ENCODE measurements at places on chromosomes 16 and 17.

GRCh38 chr17:67912656-67913055, 83.6 kb downstream of the C17orf58 start:
- no peak for DNase-seq

GRCh38 chr17:81432941-81433340, 37.7 kb downstream of the BAHCC1 start:
- no peak for DNase-seq

- DNase-seq, result no peak
These were observed 363.9 kb upstream of the CDH5 start for GRCh38 chr16:66002601-66003000.

- peak; percentile 10 for DNase-seq
These were observed 47.8 kb upstream of the BCO1 start for GRCh38 chr16:81190667-81191066.

- DNase-seq, result peak; percentile 52
These were observed 1.5 kb upstream of the FBXL19 start for GRCh38 chr16:30921748-30922419.

DNA sequence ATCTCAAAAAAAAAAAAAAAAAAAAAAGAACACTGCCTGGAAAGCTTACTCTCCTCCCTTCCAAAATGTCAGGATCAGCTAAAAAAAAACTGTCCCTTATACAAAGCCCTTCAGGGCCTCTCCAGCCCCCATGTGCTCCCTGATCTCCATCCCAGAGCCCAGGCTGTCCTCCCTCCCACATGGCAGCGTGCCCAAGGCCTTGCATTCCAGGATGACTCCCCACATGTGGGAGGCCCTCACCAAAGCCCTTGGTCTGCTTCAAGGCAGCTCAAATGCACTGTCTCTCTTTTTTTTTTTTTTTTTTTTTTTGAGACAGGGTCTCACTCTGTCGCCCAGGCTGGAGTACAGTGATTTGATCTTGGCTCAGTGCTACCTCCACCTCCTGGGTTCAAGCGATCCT, 2.3 kb downstream of the FDXR start:
- DNase-seq, result peak; percentile 10

GRCh38 chr17:43020789-43021740, 1.1 kb downstream of the VAT1 start:
- DNase-seq, result peak; percentile 55

GRCh38 chr16:72598696-72599095, 426.7 kb upstream of the PMFBP1 start:
- DNase-seq, result no peak

DNA sequence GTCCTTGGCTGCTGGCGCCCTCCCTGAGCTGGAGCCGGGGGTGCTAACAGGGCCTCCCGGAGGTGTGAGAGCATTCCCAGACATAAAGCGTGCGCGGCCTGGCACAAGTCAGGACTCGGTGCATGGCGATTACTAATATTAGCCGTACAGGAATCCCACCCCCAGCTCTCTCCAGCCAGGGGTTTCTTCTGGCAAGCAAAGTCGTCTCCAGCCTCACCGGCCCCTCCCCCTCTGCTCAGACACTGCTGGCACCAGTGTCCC, 5.0 kb downstream of the CASKIN1 start:
- no peak for DNase-seq

DNA sequence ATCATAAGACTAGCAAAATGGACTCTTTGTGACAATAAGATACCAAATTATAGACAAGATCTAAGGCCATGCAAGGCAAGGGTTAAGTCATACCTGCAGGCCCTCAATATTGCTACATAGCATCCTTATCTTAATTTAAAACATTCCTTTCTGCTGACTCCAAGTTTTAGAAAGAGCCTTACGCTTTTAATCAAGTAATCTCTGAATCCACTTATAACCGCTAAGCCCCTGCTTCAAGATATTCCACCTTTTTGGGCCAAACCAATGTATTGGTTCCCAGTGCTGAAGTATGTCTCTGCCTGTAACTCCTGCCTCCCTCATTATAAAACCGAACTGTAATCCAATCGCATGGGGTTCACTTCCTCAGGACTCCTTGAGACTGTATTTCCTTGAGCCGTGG, 255.4 kb downstream of the PHKB start:
- no peak for DNase-seq

- DNase-seq, result no peak
These were observed 17.7 kb downstream of the ITGAL start for GRCh38 chr16:30490210-30490609.

DNA sequence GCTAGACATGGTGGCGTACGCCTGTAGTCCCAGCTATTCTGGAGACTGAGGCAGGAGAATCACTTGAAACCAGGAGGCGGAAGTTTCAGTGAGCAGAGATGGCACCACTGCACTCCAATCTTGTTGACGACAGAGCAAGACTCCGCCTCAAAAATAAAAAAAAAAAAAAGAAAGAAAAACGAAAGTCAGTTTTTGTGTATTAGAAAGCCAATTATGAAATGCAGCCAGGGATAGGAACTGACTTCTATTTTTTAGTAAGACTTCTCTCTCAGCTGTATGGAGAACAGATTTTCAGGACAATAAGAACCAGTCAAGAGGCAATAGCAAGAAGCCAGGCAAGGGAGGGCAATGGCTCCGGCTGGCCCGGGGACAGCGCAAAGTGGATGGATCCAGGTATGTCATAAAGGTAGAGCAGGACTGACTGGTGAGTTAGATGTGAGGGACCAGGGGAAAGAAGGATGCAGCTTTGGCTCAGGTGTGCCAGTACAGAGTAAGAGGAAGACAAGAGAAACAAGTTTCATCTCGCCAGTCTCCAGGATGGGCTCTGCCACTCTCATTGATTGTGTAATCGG, 12.5 kb upstream of the CCL1 start:
- DNase-seq, result no peak

DNA sequence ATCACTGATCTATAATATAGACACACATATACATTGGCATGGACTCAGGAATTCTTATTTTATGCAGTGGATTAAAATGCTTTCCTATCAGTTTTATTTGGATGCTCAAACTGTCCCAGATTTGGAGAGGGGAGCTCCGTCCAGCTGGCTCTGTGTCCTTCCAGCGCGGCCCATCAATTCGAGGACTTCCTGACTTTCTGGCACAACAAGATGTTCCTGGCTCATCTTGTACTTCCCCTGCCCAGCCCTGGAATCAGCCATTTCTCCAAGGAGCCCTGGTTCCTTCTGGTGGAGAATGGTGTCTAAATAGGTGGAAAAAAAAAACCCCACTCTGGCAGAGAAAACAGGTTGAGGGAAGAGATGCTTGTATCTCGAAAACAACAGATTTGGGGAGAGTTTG, 94.5 kb downstream of the CRISPLD2 start:
- no peak for DNase-seq

GRCh38 chr17:81401723-81402529, 6.7 kb downstream of the BAHCC1 start:
- no peak for DNase-seq

DNA sequence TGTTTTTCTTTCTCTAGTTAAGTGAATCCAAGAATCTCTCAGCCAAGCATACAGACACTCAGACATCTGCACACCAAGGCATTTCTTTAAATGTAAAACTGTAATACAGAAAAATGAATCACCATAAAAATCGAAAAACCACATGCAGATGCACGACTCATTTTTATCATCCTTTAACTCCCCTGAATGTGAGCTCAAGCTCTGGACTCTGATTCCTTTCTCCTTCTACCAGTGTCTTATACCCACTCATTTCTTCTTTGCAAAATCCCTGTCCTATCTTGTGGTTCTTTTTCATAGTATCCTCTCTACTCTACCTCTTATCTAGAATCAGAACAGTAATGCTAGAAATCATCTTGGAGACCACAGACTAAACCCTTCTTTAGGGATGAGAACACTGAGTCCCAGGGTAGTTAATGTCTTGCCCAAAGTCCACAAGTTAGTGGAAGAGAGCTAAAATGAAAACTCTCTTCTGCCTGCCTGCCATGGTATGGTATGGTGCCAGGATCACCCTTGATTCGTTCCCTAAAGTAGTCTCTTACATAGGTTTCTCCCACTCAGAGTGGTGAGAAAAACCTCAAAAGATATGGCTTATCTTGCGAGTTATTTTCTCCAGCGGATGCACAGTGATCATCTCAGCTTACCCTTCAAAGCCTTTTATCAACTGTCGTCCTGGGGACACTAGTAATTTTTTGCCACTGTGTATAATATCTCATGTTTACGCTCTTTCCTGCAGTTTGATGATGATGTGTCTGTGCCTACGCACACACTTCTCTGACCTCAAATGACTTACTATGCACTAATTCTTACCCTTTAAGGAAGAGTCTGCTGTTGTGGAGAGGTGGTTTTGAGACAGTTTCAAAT, 30.2 kb downstream of the BRD7 start:
- no peak for DNase-seq

GRCh38 chr17:44282264-44282663, 14.3 kb upstream of the SLC4A1 start:
- DNase-seq, result no peak

DNA sequence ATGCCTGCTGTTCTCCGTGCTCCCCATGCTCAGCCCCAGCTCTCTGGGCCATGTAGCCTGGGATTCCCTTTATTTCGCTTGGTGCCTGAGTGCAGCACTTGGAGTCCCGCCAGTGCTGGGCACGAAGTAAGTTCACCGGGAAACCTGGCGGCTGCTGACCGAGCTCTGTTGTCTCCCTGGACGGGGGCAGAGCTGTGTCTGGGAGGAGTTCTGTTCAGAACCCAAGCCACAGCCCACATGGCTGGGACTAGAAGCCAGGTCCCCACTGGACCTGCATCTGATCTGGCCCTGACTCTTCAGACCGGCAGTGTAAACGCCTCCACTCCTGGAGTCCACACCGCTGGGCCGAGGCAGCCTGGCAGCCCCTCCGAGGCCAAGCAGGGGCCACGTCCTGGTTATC, 37.5 kb upstream of the CIBAR2 start:
- DNase-seq, result no peak

DNA sequence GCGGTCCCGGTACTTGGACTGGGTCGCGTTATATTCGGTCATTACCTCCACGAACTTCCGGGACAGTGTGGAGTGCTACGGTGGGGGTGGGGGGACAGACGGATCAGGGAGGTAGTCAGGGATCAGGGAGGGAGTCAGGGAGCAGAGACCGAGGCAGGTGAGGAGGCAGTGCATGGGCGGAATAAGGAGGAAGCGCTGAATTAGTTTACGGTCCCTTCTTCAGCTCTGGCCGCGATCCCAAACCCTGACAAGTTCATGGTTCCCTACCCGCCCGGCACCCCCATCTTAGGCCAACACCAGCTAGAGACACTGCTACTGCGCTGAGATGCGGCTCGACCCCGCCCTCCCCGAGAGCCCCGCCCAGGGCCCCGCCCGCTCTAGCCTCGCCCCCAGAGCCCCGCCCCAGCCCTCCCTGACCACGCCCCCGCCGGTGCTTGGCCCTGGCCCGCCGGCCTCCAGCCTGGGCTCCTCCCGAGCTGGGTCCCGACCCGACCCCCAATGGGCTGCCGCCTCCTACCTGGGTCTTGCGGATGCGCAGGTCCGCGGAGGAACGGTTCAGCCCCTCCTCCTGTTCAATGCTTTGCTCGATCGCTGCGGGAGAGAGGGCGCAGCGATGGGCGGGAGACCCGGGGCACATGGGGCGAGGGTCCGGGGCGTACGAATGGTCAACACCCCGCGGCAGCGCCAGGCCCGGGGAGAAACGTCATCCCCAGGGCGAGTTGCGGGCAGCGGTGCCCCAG, 12.1 kb downstream of the HSD3B7 start:
- peak; percentile 70 for DNase-seq

DNA sequence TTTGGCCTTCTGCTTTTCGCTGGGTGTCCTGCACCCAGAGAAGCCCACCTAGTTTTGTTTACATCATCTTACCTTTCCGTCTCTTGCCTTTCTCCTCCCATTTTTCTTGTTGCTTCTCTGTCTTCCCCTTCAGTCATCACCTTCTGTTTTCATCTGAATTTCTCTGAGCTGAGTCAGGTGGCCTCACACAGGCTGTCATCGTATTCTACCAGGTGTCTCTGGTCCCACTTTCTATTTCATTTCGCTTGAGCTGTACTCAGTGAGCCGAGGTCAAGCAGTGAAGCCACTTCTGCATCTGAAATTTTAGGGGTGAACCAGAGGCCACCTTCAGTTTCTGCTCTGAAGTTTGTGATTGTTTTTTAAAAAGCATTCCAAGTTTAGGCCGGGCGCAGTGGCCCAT, 9.7 kb downstream of the CRAMP1 start:
- no peak for DNase-seq

GRCh38 chr16:70805380-70805779, 4.4 kb upstream of the VAC14 start:
- DNase-seq, result no peak

DNA sequence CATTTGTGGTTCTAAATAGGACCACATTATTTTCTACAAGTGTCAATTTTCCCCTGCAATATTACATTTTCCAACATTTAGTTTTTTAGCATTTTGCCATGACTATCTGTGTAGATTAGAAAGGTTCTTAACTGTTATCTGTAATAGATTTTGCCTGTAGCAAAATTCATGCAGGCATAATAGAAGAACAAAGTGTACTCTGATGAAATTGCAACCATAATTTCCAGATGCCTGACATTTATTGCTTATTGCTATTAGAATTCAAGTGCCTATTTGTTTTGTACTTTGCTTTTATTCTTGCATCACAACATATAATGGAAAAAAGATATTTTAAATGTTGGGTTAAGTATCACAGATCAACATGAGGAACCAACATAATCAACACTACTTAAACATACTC, 337.7 kb downstream of the TOX3 start:
- DNase-seq, result no peak

DNA sequence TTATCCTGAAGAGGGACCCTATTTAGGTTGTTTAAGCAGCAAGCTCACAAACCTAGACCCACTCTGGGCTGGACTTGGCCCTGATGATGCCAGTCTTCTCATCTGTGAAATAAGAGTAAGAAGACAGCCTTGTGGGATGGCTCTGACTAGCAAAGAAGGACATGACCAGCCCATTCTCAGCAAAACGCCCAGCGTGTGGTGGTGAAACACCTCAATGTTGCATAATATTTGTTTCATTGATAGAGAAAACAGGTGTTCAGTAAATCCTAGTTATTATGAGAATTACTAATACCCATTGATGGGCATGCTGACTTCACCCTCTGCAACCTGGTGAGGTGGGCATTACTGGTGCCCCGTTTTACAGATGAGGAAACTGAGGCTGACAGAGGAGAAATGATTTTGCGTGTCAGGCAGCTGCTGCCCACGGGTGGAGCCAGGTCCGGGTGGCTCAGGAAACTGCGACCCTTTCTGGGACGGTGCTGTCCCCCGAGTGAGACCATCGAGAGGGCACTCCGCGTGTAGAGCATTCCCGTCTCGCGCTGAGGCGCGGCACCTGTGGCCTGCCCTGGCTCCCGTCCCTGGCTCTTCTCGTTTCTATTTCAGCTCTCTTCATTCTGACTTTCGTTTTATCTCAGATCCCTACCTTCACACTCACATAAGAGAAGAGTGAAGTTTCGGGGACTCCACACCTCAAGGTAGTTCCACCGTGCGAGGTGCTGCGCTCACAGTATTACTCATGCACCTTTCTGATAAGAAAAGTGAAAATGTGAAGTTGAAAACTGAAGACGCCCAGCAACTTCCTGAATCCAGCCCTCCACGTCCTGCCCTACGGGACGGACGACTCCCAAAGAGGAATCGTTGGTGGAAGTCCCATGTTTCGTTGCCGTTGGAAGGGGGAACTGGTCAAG, 48.5 kb downstream of the IRF8 start:
- DNase-seq, result no peak
